ENCODE measurements at places on chromosomes 3 and 15. TPM values are rescaled to one million over a fixed set of nuclear protein-coding genes. Genes with fewer than 3 reads are reported as not detected.

The SLC24A5 gene
- total RNA-seq: not detected

The CELF6 gene
- total RNA-seq: not detected

The STRA6 gene
- total RNA-seq: 12.9 TPM

The MASP1 gene
- 10.2 TPM for total RNA-seq

The ARGFX gene
- total RNA-seq: not detected

The AADACL2 gene
- total RNA-seq: not detected

The SLC22A14 gene
- not detected for total RNA-seq

The MCTP2 gene
- total RNA-seq: 27.0 TPM

The LTK gene
- 0.21 TPM for total RNA-seq

The TNFSF10 gene
- 9.5 TPM for total RNA-seq

The ENTPD3 gene
- not detected for total RNA-seq

DNA sequence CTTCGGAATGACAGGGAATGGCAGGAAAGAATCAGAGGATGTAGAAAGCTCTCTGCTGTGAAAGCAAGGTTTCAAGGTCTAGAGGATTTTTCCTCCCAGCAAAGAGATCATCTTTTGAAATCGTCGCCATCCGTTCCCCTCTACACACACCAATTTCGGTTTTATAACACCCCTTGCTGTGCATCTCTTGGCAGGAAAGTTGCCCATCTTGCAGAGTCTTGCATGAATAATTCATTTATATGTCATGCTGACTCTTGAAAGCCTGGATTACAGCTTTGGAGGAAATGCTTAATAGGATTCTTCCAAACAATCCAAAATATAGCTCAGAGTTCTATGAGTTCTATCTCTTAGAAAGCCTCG lies 262.7 kb downstream of the CHL1 start:
- no peak for DNase-seq

GRCh38 chr15:76235186-76235826 lies 76.0 kb downstream of the ETFA start:
- DNase-seq: peak; percentile 42

- DNase-seq: no peak
Observed at GRCh38 chr3:38257583-38257982, 8.0 kb upstream of the SLC22A13 start.

DNA sequence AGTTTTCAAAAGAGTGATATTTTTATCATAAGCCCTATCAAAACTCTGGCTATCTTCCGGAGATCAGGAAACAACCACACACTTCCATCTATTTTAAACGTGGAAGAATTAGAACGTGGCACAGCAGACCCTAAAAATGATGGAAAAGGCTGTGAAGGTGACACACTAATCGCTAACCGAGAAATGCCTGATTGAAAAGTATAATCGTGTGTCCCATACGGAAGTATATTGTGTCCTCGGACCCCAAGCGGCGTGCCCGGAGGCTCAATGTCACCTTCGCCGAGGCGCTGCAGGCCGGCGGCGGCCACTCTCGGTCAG lies 642 bp downstream of the COX5A start:
- DNase-seq: no peak

GRCh38 chr3:28337230-28337629 lies 11.3 kb upstream of the ZCWPW2 start:
- DNase-seq: no peak

DNA sequence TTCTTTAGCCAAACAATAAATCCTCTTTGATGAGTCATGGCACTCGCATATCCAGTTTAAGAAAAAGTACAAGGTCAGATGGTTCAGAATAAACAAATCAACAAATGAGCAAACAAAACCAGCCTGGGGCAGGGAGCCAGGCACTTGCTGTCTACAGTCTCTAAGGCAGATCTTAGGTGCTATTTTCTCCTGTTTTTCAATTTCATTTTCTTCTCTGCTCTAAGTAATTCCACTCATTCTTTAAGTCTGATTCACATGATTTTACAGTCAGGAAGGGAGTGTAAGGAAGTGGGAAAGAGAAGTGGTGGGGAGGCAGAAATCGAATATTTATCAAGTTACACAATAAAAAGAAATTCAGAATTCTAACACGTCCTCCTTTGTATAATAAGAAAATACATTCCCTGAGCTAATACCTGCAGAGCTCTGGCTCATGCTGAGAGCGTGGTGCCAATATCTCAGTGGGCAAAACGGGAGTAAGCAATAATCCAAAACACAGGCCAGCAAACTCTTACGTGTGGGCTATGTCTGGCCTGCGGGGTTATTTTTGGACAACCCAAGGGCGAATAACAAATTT lies 298.6 kb downstream of the ADAMTS17 start:
- DNase-seq: peak; percentile 46

DNA sequence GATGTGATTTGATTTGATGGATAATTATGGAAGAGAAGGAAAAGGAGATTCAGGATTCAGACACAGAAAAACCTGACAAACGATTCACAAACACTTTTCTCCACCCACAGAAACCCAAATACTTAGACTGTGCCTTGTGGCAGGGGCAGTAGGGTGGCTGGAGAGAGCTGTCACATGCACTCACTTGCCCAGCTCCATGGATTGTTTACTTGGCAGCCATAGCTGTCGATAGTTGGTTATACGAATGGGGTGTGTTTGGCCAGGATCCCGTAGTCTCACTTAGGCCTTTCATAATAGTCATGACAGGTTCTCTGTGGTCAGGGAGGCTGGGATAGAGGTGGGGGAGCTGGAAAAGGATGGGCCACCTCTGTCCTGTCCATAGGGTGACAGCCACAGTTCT lies 76.9 kb downstream of the CACNA1D start:
- no peak for DNase-seq

DNA sequence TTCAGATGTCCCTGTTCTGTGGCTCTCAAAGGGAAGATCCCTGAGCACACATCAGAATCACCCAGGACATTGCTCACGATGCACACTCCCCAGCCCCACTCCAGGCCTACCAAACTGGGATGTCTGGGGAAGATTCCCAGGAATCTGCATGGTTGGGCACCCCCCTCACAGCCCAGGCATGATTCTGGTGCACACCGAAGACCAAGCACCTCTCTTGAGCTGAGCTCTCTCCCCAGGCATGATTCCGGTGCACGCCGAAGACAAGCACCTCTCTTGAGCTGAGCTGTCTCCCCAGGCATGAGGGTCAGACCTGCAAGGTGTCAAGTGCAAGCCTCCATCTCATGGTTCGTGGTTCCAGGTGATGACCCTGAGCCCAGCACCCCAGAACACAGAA lies 112.2 kb upstream of the MEF2A start:
- no peak for DNase-seq

DNA sequence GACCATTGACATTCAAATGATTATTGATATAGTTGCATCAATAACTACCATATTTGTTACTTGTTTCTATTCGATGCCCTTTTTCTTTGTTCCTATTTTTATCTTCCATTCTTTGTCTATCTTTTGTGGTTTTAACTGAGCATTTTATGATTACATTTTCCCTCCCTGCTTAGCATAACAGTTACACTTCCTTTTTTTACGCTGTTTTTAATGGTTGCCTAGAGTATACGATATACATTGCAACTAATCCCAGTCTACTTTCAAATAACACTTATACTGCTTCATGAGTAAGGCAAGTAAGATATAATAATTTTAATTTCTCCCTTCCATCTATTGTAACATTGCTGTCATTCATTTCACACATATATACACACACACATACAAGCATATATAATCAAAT lies 26.3 kb downstream of the COL6A6 start:
- DNase-seq: no peak

GRCh38 chr15:66996094-66996493 lies 69.3 kb upstream of the SMAD3 start:
- DNase-seq: no peak

DNA sequence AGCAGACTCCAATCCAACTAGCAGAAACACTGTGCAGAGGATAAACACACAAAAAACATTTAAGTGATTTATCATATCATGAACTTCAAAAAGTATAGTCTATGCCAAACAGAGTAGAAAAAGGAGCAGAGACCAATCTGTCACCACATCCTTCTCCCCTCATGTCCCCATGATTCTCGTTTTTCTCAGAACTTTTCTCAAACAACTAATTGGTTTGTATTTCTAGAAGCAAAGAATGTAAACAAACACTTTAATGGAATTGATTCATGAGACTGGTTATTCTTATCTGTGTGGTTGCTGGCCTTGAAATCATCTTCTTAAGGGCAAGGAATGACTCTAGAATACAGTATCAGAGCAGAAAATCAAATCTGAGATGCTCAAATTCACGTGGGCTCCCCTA lies 294.2 kb upstream of the THBS1 start:
- no peak for DNase-seq

- no peak for DNase-seq
Observed at GRCh38 chr15:96329403-96329981, 1.0 kb upstream of the NR2F2 start.

- DNase-seq: no peak
Observed at GRCh38 chr3:69319652-69320051, 66.2 kb downstream of the FRMD4B start.

DNA sequence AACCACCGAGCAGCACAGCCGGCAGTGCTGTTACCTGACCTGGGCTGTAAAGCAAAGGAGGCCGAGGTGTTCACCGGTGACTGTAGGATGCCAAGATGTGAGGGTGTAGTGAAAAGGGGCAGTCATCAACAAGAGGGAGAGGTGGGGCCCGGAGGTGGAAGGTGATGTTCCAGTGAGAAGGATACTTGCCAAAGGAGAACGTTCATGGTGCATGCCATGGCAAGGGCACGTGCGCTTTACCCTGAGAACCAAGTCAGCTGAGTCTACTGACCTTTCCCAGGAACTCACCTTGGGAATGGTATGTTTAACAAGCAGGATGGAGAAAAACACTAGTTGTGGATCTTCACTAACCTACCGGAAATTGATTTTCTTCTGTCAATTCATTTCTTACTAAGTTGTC lies 211.1 kb downstream of the PDZRN3 start:
- no peak for DNase-seq

GRCh38 chr3:24196526-24196925 lies 251.4 kb downstream of the NR1D2 start:
- no peak for DNase-seq

DNA sequence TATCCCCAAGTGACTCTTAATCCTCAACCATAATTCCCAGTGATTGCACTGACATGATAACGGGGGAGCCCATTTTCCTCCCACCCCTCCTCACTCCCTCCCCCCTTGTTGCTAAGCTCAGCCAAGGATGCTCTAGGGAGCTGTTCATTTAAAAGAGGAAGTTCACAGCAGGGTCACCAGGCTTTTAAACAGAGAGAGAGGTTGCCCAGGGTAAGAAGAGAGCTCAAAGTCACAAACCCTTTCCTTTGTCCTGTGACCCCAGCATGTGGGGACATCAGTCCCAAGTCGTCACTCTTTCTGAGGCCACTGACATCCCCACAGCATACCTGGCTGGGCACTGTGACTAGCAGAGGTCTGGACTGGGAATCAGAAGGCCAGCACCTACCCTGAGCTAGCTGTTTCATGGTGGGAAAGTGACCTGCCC lies 144.1 kb downstream of the RORA start:
- DNase-seq: no peak

GRCh38 chr15:39778021-39778420 lies 4.6 kb downstream of the FSIP1 start:
- DNase-seq: no peak

DNA sequence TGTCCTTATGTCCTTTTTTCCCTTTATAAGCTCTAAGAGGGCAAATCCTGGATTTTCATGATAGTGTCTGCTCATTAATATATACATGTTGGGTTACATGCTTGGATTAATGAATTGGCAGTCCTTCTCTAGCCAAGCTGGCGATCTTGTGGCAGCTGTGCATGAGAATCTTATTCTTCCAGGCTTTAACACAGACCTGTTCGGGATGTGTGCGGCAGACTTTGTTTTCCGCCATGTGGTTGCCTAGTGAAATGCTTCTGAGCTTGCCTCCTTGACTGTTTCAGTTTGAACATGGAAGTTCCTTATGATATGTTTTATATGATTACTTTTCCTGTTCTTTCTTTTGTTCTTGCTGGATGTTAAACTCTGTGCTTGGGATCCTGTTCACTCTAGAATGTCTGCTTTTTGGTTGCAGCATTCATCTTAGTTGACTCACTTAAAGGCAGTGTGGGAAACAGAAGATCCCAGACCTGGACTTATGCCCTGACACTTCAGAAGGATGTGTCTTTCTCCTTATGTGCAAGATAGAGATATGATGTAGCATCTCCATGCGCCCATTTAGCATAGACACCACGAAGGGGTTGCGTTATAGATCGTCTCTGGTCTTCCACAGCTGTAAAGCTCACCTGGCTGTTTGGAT lies 7.2 kb downstream of the CHCHD6 start:
- no peak for DNase-seq

GRCh38 chr3:150248116-150248887 lies 159.8 kb upstream of the TSC22D2 start:
- peak; percentile 92 for DNase-seq

GRCh38 chr3:148006508-148006907 lies 597.3 kb downstream of the ZIC1 start:
- peak; percentile 77 for DNase-seq

DNA sequence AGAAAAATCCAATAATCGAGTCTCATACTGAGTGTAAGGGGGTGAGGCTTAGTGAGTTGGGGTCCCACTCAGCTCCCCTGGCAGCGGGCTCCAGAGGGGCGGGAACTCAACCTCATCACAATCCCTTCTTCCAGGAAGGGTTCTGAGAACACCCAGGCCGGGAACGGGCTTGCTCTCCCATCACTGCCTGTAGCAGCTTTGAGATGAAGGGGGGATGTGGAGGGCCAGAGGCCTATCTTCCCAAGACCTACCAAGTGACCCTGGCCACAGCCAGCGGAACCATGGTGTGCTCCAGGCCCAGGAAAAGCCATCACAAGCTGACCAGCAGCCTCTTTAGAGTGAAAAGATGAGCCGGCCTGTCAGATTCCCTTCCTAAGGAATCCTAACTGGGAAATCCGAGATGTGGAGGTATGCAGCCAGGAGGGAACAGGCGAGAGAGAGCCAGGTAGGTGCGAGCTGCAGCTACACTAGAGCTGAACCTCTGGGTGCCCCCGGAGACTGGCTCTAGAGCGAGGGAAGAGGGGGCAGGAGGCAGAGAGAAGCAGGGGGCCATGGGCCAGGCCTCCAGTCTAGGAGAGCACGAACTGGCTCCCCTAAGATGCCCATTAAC lies 18.5 kb downstream of the GRAMD2A start:
- DNase-seq: no peak

DNA sequence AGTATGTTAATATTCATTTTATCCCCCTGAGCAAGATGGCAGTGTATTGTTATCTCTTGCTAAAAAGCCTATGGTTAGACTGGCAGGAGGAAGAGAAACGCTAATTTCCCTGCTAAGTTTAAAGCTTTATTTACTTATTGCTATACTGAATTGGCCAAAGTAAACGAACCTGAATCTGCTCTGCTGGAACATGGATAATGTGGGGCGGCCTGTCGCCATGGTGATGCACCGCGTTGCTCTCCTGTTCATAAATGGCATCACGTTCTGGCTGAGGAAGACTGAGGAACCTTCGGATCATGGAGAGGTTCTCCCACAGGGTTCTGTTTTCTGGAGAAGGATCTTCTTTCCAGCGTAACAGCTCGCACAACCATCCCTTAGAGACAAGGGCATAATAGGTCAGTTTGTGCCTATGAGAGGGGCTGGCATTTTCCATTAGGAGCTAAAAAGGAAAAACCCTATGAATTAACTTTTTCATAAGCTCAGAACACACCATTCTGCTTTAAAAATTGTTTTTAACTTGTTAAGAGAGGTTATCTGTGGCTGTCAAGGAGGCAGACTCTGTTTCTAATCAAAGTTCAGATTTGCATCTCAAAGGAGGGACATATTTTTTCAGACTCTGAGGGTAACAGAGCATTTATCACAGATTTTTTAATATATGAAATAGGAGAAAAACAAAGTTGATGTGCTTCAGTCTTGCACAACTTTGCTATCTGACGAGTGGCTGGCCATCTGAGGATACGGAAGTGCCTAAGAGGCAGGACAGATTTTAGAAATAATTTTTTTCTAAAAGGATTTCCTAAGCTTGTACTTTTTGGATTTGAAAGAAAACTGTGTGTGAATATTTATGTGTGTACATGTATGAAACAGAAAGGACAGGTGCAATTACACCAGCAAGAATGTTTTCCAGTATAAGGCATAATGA lies 73.1 kb downstream of the SATB1 start:
- DNase-seq: no peak
